CD8-positive, alpha-beta T cell (primary cell): ENCODE measurements at places on chromosomes 6 and 20.

DNA sequence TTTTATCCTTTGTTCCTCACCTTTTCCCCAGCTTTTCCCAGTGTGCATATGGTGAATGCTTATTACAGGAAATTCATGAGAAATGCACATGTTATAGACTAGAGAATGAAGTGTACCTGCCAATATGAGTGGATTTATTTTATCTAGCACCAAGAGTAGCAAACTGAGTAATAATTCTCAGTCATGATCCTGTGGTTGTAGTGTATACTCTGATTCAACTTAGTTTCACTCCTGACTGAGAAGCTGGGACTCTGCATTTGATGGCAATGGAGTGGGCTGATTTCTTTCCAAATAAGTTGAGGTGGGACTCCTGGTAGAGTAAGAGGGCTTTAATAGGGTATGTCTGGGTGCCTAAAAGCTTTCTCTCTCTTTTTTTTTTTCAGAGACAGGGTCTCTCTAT lies 4.0 kb downstream of the ABT1 start:
- no peak for DNase-seq

DNA sequence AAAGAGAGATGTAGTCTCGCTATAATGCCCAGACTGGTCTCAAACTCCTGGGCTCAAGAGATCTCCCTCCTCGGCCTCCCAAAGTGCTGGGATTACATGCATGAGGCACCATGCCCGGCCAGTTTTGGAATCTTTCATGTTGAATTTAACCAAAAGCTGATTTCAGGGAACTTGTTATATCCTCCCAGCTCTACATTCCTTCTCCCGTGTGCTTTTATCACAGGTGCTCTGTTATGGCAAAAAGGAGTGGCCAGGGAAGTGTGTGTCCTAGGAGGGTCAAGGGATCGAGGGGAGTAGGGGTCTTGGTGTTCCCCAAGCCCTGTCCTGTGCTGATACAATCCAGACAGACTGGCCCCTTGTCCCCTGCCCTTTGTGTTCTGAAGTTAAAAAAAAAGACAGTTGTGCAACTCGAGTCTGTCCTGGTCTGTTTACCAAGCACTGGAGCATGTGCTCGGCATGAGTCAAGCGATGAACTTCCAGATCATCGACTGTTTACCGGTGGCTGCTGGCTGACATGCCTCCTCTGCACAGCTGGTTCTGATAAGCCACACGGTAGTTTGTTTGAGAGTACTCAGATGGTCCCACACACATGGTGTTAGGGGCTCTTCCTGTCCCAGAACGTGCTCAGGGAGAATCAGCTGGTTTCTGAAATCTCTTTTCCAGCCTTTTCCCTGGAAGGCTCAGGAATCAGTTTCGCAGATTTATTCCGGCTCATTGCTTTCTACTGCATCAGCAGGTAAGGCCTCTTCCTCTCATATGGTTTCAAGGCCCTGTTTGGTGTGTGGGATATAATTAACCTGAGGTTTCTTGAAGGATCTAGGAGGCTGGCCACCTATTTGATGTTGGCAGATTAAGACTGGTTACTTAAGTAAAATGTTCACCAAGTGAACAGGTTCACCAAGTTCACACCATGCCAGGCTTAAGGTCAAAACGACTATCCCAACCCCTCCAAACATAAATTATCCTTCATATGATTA lies 52.6 kb upstream of the NAA20 start:
- DNase-seq, result no peak

GRCh38 chr20:32534661-32535240 lies 50.4 kb downstream of the NOL4L start:
- peak; percentile 78 for DNase-seq

- no peak for DNase-seq
Measured at GRCh38 chr6:165986914-165987482, 180.7 kb downstream of the TBXT start.

- DNase-seq, result no peak
Measured at GRCh38 chr6:98547634-98548033, 286.7 kb upstream of the POU3F2 start.

DNA sequence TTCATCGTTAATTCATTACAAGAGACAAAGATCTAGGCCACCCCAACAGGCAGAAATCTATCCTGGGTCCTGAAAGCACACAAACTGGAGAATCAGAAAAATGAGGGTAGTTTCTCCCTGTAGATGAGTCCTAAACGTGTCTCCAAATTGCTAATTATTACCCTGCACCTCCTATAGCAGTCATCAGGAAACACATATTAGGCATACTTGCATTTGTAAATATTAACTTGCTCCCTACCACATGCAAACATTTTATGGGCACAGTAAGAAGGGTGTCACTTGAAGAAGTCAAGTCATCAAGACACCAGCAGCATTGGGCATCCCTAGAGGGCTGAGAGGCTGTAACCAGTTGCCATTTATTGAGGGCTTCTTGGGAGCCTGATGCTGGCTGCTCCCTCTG lies 17.9 kb upstream of the SIRPB1 start:
- no peak for DNase-seq

GRCh38 chr6:122214605-122215318 lies 184.7 kb upstream of the HSF2 start:
- DNase-seq, result no peak
